ENCODE measurements at places on chromosomes 12 and 14.
A peak's percentile ranks its signal among the peaks of the same experiment; 100 is the strongest.

GRCh38 chr12:1590221-1590979 lies 4.0 kb downstream of the FBXL14 start:
- DNase-seq = peak; percentile 73

- DNase-seq = no peak
These were observed 4.5 kb upstream of the EEA1 start for GRCh38 chr12:92933606-92934005.

DNA sequence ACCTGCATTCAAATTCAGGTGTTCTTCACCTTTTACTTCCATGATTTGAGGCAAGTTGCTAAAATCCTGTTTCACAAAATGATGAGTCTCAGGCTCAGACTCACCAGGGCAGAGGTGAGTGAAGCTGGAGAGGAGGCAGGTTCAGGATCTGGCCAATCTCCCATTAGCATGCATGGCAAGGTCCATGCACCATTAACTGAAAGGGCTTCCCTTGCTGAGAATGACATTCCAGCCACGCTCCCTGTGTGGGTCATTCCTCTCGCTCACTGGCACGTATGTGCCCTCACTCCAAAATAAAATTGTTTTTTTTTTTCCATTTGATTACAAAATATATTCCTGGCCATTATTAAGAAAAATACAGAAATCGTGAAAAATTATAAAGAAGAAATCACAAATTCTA lies 257.6 kb downstream of the C12orf75 start:
- DNase-seq = no peak

GRCh38 chr12:59314209-59314608 lies 281.6 kb upstream of the SLC16A7 start:
- DNase-seq = no peak

DNA sequence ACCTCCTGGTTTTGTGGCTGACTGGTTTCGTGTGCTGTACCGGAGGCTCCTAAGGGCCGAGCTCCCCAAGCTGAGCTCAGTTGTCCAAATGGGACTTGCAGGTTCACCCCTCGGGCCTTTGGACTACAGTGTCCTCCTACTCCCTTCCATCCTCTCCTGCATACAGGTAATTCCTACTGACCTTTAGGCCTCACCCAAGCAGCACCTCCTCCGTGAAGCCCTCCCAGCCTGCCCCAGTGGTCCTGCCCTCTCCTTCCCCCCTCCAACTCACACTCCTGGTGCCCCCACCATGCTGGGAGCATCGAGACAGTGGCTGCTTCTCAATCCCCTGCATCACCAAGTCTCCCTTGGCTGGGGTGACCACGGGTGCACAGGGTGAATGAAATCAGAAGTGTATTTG lies 27.1 kb upstream of the YY1 start:
- DNase-seq = no peak

GRCh38 chr14:76312821-76313220 lies 63.1 kb upstream of the ESRRB start:
- DNase-seq = no peak

GRCh38 chr12:109295764-109296425 lies 13.2 kb downstream of the FOXN4 start:
- DNase-seq = no peak

- no peak for DNase-seq
These were observed 222.6 kb downstream of the ACSS3 start for GRCh38 chr12:81300454-81300853.

GRCh38 chr12:18591473-18591872 lies 146.3 kb downstream of the PLCZ1 start:
- no peak for DNase-seq
